ENCODE measurements at places on chromosomes 16 and 17. TPM values are rescaled to one million over a fixed set of nuclear protein-coding genes. Genes with fewer than 3 reads are reported as not detected.

Gene ZSCAN10
- total RNA-seq = 0.34 TPM

Gene CDT1
- 25.3 TPM for total RNA-seq

Gene GAST
- 32.0 TPM for total RNA-seq

Gene PLA2G10
- total RNA-seq = 2.2 TPM

Gene COIL
- total RNA-seq = 26.7 TPM
